T-helper 22 cell (primary cell): ENCODE measurements at places on chromosomes 11 and 22.

GRCh38 chr11:79482800-79483199 is 42.0 kb upstream of the TENM4 start:
- DNase-seq: no peak

DNA sequence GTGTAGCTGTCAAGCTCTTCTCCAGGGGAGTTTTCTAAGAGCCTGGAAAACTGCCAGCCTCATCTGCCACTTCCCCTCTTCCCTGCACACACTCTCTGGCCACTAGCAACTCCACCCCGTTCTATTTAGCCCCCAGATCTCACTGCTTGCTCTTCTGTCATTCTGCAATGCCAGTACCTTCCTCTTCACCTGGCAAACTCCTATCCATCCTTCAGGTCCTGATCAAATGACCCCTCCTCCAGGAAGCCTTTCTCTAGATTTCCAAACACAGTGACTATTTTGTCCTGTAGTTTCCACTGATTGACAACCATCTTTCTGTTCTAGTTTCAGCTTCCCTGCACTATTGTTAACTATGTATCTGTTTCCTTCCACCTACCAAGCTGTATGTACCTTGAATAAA is 437.7 kb downstream of the SOX6 start:
- DNase-seq: no peak

- no peak for DNase-seq
These were observed 282.6 kb downstream of the CADM1 start for GRCh38 chr11:115221461-115222069.

GRCh38 chr11:31655483-31655882 is 145.9 kb downstream of the ELP4 start:
- DNase-seq: no peak

GRCh38 chr11:250274-250673 is 13.5 kb downstream of the PSMD13 start:
- no peak for DNase-seq

DNA sequence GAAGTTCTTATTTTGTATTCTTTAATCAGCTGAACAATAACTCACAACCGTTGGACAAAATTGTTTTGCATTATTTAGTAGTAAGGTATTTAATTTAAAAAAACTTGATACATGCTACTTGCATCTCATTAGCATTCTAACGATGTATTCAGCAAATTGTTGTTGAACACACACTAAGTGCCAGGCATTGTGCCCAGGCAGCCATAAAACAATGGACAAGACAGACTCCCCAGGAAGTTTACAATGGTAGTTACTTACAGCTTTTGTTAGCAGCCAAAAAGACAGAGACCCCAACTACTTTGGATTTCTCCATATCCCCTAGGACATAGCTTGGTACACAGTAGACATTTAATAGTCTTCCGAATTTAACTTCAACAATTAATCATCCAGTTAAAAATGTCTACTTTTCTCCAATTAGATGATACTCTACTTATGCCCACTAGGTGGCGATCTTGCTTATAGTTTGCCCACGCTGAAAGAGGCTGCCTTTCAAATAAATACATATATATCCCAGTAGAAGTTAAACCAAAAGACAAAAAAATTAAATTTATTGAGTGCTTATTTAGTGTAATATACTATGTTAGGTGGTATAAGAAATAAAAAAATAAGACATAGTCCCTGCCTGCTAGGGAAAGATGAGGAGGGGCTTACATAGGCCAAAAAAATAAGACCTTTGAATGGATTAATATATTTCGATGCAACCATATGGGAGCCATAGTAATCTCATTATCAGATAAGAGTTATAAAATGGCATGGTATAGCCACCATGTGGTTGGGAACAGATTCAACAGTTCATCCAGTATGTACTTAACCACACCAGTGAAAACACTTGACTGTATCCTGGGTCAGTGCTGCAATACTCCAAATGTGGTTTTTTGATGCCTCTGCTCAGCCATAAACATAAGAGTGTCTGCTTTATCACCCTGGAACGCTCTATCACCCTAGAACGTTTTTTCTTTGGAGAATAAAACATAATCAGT is 2.0 kb upstream of the FJX1 start:
- no peak for DNase-seq

GRCh38 chr11:108906329-108906728 is 241.5 kb downstream of the DDX10 start:
- no peak for DNase-seq

GRCh38 chr11:114281388-114281956 is 14.7 kb upstream of the NNMT start:
- no peak for DNase-seq

- DNase-seq: no peak
These were observed 46.2 kb upstream of the TSKU start for GRCh38 chr11:76736773-76737495.

DNA sequence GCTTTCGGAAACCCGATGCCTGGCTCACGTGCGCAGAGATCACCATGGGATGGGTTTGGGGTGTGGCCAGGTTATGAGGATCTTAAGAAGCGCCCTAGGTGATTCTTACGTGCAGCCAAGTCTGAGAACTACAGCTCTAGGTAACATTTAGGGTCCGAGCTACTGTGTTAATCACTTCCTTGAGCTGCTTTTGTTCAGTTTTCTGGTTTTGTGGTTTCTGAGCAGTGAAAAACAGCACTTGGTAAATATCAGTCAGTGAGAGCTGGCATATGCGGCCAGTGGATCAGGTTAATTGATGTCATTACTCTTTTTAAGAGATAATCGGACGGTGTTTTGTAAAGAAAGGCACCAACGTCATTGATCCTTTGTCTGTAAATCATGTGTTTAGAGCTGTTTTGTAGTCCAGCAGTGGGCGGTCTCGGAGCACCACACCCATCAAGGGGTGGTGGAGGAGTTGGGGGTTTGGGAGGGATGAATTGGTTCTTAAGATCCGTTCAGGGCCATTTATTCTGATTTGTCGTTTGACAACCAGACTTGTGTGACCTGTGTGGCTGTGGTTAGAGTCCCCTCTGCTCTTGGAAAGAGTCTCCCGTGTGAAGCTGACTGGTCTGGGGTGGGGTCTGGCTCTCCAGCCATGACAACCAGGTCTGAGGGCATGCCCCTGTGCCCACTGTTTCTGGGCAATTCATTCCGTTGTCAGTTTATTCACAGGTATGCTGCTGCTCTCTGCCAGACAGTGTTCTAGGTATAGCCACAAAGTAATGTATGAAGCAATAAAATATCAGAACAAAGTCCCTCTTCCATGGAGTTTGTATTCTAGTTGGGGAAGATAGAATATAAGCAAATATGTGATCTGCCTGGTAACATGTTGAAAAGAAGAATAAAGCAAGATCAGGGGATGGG is 61.9 kb upstream of the SORL1-AS1 start:
- no peak for DNase-seq

DNA sequence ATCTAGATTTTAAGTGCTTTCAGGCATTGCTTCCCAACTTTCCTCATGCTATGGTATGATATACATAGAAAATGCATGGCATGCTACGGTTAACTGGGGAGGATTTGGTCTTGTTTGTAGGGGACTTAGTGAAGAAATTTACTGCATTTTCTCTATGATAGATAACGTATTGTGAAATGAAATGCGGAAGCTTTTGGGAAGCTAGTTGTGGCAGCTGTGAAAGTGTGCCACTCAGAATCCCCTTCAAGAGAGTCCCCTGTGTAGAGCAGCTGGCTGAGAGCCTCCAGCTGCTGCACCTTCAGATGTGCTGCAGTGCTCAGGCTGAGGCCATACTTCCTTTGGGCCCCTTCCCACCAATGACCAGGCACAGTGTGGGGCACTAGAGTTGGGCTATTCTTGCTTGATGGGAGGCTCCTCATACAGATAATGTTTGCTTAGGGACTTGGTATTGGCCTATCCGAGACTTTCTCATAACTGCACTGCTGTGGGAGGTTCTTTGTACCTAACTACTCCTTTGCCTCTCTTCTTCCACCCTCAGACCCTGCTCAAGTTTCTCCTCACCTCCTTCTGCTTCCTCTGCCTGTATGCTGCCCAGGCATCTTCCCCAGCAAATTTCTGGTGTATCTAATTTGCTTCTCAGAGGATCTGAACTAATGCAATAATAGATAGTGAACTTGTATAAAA is 67.3 kb downstream of the HIPK3 start:
- DNase-seq: no peak

DNA sequence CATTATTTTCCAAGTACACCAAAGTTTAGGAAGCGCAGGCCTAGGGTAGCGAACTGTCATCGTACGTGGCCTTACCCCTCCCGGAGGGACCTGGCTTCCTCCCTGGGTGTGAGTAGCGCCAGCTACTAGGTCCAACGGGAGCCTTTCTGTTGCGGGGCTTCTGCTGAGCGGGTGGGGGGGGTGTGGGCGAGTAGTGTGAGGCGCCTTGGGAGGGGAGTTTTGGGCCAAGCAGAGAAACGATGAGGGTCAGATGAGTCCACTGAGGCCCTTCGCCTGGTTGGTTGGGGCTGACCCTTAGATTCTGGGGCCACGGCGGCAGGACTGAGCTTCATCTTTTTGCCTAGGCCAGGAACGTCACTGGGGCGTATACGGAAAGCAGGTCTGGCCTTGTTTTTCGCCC is 868 bp downstream of the TEF start:
- no peak for DNase-seq

- no peak for DNase-seq
These were observed 31.6 kb upstream of the CAVIN3 start for GRCh38 chr11:6351782-6352382.

GRCh38 chr22:28064920-28065319 is 145.9 kb upstream of the PITPNB start:
- DNase-seq: no peak

DNA sequence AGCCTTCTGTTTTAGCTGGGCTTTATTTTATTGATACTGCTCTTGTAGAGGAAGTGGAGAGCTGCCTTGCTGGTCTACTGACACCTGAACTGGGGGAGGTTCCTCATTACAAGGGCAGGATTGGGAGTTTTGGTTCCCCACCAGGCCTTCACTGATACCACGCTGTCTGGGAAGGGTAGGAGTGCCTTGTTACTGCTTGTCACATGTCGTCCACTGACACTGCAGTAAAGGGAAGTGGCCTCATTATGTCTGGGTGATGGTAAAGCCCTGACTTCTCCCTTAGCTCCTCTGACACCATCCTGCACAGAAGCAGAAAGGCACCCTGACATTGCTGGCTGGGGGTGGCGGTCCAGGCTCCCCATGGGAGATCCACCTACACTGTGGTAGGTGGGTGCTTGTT is 38.7 kb upstream of the ELF5 start:
- no peak for DNase-seq

- DNase-seq: no peak
These were observed 67.9 kb downstream of the SCN3B start for GRCh38 chr11:123586568-123586967.

GRCh38 chr11:11335043-11335442 is 18.0 kb downstream of the CSNK2A3 start:
- DNase-seq: no peak

- DNase-seq: no peak
These were observed 19.6 kb downstream of the POU2AF1 start for GRCh38 chr11:111359223-111360149.

DNA sequence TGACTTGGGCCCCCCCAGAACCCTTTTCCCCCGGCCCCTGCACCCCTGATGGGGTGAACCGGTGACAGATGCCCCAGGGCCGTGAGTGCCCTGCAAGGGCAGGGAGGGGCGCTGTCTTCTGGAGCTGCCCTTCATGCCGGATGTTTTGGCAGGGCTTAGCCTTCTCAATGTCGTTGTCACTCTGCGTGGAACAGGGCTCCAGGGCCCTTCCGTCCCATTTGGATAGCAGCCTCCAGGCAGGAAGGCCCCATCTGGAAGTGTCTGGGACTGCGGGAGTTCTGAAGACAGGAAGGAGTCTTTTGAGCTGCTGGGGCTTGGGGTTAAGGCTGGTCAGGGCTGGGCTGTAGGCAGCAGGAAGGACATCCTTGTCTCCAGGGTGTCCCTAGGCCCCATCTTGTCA is 4.6 kb downstream of the FRMD8 start:
- no peak for DNase-seq

GRCh38 chr11:15711311-15711710 is 596.6 kb downstream of the INSC start:
- DNase-seq: no peak

DNA sequence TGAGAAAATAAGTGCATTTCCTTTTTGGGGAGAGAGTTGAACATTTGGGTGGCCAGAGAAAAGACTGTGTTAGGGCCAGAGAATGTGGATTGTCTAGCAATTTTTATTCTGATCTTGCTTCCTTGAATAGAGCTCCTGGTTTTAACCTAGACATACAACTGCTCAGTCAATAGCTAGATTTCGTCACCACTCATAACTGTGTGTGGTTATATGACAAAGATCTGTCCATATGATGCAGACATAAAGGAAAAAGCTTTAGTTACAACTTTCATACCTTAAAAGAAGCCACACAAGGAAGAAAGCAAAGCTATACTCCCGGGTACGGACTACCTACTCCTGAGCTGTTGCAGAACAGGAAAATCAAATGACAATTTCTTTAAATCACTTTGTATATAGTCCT is 37.2 kb downstream of the MS4A6A start:
- DNase-seq: no peak

DNA sequence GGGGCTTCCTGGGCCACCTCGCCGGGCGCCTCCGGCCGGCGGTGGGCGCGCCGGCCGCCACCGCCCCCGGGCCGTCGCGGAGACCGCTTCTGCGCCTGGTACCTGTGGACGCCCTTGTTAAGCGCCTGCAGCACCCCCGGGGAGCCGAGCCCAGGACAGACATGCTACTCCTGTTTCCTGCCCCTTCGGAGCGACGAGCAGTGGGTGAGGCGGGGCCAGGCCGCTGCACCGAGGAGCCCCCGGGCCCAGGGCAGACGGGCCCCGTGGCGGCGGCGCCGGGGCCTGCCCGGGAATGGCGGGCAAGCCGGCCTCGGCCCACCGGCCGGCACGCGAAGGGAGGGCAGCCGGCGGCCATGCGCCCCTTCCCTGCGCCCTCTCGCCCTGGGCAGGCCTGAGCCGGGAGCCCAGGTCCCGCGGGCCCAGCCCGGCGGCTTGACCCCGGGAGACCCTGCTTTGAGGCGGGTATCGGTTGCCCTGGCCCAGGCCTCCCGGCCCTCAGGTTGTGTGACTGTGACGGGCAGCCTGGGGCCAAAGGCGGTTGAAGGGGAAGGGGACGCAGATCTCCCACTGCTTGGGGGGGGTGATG is 789 bp upstream of the KDM2A start:
- DNase-seq: peak; percentile 34

- no peak for DNase-seq
These were observed 65.4 kb downstream of the MAPK1 start for GRCh38 chr22:21802056-21802455.

DNA sequence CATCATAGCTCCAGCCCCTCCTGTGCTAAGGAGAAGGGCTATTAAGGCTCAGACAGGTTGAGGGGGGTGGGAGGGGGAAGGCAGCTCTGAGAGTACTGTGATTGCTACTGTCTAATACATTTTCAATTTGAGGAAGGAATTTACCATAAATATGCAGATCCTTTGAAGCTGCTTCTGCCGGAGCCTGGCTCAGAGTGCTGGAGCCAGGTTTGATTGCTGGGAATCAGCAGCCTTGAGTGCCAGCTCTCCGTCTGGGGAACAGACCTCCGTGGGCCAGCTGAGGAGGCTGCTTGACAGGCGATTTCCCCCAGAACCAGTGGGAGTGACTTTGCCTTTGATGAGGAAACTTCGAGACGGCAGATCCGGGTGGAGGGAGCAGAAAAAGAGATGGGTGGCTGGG is 141.7 kb upstream of the TBCEL start:
- DNase-seq: no peak
